ENCODE measurements at places on chromosomes 12 and 14.

- no peak for DNase-seq
Measured at GRCh38 chr14:52112336-52113018, 43.6 kb upstream of the NID2 start.

DNA sequence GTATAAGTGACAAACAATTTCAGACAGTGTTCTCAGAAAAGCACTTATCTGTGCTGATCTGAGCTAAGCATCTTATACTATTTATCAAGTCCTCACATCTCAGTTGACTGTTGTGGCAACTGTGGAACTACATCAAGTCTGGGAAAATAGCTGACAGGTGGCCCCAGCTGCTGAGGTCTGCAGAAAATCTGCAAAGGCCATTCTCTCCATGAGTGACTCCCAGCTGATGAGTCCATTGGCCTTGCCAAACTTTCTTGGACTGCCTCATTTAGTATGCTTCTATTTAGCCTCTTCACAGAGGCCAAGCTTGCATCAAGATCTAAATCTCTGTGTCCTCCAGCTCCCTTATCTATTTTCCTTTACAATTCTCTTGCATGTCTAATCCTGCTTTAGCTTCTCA lies 174.5 kb upstream of the RBM19 start:
- no peak for DNase-seq

DNA sequence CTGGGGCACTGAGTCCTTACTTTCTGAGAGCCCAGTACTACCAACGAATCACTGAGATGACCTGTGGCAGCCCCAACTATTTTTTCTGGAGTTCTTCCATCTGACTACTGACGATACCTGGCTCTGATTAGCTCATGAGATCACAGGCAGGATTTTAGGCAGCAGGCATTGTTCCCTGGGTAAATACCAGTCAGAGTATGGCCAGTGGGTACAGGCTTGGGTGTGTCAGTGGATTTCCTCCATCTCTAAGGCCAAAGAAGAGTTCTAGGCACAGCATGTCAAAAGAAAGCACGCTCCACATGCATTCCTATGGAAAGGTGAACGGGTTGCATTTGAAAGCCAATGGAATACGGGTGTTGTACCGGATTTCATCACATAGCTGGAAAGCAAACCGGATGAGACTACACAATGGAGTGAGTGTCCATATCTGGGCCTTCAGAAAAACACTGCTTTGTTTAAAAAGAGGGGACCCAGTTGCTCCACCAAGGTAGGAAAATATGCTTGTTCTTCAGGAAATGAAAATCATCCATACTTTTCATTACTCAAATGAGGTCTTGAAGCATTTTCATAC lies 55.0 kb downstream of the PAX9 start:
- DNase-seq = no peak

DNA sequence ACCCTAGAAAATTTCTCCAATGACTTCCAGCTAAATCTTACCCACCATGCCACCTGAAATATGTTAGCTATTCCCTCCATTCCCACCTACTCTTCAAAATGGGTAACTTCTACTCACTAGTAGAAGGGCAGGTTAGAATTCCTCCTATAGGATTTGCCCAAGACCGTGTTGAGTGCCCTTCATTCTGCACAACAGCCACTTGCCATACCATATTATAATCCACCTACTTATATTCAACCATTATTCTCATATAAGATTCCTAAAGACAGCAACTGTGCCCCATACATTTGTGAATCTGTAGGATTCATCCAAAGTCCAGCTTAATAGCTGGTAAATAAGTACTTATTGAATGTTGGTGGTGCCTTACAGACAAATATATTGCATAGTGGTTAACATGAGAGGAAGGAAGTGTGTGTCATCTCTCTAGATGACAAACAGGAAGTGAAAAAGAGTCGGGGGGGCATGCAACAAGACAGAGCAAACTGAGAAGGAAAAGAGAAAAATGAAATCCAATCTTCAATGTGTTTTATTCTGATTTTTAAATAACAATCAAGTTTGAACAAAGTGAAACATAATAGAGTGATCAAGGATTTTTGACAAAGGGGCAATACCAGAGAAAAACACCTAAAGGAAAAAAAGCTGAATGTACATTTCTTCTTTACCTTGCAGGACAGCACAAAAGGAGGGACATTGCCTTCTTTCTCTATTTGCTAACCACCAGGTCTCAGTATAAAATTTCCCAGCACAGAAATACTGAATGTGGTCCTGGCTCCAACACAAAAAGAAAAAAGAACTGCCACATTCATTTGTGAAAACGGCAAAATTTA lies 389.3 kb upstream of the USP15 start:
- DNase-seq = no peak

DNA sequence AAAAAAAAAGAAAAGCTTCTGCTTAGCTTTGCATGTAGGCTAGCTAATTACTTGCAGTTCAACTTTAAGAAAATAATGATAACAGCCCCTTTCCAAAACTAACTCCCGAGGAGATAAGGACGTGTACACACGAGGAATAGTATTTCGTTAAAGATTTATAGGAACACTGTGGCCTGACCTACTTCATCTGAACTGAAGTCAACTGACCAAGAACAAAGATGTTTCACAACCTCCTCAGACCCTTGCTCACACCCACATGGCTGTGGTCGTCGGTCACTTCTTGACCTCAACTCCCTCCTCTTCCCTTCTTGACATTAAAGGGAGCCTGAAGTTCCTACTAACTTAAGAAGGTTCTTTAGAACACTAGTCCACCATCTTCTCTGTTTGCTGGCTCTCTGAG lies 25.3 kb upstream of the FAM181A start:
- DNase-seq = no peak

GRCh38 chr14:25908277-25909044 lies 689.4 kb downstream of the NOVA1 start:
- no peak for DNase-seq

DNA sequence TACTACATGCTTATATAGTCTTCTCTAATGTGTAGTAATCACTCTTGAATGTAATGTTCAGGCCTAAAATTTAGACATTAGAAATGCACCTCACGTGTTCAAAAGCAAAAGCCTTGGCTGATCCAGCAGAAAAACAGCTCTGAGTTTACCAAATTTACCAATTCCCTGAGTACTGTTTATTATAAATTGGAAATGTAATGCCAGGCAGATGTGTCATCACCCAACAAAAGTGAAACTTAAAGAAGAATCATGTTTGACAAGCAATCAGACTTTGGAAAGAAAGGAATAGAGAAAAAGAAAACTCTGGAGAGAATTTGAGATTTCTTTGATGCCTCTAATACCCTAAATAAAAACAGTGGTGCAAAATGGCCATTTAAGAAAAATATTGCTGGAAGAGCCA lies 26.5 kb upstream of the STRAP start:
- peak; percentile 10 for DNase-seq

GRCh38 chr14:73851000-73851399 lies 631 bp upstream of the PTGR2 start:
- DNase-seq = peak; percentile 13

DNA sequence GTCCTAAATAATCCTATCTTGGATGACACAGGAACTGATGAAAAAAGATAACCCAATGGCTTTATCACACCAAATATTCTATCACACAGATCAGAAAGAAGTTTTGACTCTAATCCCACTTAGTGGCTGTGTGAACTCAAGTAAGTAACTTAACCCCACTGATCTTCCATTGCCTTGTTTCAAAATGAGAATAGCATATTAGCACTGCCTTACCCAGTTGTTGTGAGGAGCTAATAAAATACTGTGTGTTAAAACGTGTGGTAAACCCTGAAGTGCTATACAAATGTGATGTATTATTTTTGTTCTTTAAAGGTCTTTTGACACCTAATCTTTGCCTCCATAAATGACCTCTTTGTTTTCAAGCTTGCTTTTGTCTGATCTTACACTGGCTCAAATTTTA lies 60.9 kb upstream of the ARID2 start:
- no peak for DNase-seq

DNA sequence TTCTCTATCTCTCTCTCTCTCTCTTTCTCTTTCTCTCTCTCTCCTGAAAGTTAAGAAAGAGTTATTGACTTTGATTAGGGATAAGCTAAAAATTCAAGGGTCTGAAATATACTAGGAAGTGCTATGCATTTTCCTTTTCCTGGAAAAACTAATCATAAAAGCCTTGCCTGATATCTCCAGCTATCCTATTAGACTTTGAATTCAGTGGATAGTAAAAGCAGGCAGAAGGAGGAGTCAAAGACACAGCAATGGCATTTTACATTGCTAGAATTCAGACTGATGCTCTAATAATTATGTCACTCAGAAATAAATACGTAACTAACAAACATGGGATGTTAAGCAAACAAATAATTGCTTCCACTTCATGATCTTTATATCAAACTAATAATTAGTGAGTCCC lies 272.0 kb downstream of the SSPN start:
- DNase-seq = no peak

DNA sequence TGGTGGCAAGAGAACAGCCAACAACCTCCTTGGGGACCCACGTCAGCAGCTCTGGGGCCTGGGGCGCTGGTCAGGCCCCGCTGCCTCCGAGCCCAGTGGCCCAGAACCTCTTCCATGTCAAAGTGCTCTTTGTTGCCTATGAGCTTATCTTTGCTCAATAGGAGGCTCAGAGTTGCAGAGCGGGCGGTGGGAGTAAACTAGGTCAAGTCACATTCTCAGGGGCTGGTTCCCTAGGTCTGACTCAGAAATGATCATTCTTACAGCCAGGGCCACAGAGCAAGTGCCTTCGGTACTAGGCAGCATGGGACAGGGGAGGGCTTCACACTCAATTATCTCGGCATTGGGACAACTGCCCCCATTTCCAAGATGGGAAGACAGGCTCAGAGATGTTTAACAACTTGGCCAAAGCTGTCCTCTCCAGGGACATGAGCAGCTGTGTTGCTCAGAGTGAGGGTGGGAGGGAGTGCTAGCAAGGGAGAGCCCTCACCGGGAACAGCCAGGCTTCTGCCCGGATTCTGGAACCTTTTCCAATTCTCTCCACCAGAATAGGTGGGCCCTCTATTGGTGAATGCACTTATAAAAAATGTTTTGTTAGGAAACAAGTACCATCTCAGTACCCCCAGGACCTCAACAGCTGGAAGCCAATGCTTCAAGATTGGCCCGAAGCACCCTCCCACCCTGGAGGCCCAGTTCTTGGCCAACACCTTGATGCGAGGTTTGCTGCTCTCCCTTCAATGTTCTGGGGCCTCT lies 11.9 kb downstream of the SLC25A29 start:
- DNase-seq = peak; percentile 58

GRCh38 chr12:110105986-110106385 lies 18.2 kb upstream of the IFT81 start:
- DNase-seq = no peak

DNA sequence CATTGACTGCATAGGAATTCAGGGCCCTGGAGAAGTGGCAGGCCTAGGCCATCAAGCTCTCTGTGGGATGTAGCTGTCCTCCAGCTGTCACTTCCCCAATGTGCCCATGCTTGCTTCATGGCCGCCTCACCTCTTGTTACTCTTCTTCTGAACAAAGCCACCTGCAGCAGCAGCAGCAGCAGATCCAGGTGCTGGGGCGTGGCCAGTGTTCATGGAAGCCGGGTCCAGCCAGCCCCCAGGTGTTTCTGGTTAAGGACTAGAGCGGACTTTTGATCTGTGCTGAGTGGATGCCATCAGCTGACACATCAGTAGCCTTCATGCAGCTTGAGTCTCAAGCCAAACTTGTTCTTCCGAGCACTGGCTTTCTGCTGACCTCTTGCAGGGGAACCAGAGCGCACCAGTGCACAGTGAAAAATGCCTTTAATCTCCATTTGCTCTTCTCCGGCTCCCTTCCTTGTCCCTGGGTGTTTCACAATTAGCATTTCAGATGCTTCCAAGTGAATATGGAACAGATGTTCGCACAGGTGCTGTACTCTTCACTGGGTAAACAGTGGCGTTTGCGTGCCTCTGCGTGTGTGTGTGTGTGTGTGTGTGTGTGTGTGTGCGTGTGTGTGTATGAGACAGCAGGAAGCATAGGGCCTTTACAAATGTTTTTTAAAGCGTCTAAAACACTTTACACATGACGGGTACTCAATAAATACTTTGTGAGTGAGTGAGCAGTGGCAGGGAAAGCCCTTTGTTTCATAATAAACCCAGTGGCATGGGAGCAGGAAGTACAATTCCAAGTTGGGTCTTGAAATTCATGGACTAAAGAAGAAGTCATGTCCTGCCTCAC lies 20.1 kb downstream of the TPCN1 start:
- peak; percentile 83 for DNase-seq

GRCh38 chr14:33859306-33859705 lies 91.6 kb downstream of the EGLN3 start:
- DNase-seq = no peak

GRCh38 chr12:129339336-129339735 lies 486.1 kb downstream of the GLT1D1 start:
- no peak for DNase-seq

GRCh38 chr12:123829561-123829960 lies 67.5 kb downstream of the DNAH10 start:
- DNase-seq = no peak

- no peak for DNase-seq
Measured at GRCh38 chr12:110538869-110539622, 36.9 kb downstream of the RAD9B start.

DNA sequence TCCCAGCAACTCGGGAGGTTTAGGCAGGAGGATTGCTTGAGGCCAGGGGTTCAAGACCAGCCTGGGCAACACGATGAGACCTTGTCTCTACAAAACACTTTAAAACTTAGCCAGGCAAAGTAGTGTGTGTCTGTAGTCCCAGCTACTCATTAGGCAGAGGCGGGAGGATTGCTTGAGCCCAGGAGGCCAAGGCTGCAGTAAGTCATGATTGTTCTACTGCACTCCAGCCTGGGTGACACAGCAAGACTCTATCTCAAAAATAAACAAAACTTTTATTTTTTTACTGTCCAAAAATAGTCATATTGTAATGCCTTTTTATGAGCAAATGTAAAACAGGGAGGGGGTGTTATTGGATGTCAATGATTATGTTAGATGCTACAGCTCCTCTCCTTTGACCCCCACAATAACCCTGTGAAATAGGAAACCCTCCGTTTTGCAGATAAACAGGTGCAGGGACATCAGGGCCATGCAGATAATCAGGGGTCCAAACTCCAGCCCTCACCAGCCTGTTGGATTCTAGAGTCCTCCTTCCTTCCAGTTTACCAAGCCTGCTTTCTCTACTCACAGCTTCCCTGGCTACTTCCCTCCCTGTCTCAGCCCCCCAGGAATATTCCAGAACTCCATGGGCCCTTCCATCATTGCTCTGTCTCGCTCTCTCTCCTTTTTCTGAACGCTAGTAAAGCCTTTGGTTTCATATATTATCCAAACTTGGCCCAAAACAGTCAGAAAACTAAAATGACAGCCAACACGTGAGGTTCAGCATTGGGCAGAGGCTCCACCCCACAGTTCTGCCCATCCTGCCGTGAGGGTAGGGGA lies 5.9 kb upstream of the FBLN5 start:
- DNase-seq = no peak

GRCh38 chr14:78917462-78917861 lies 747.3 kb downstream of the NRXN3 start:
- no peak for DNase-seq

All from AG20443 (cell line).